ENCODE measurements at places on chromosomes 13 and 19.

DNA sequence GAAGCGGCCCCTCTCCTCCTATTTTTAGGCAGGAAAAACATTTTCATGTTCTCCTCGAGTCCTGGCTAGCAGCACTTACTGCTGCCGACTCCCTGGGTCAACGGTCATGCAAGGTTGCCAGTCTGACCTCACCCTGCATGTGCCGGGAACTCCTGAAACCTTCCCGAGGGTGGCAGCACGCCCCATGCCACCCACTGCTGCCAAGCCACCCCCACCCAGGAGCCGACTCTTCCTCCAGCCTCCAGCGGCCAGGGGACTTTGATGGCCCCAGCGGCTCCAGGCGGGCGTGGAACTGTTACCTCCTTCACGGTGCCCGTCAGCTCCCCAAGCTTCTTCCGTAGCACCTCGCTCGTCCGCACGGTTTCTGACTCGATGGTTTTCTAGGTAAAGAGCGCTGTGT lies 8.7 kb downstream of the TIMM44 start:
- DNase-seq, result no peak

DNA sequence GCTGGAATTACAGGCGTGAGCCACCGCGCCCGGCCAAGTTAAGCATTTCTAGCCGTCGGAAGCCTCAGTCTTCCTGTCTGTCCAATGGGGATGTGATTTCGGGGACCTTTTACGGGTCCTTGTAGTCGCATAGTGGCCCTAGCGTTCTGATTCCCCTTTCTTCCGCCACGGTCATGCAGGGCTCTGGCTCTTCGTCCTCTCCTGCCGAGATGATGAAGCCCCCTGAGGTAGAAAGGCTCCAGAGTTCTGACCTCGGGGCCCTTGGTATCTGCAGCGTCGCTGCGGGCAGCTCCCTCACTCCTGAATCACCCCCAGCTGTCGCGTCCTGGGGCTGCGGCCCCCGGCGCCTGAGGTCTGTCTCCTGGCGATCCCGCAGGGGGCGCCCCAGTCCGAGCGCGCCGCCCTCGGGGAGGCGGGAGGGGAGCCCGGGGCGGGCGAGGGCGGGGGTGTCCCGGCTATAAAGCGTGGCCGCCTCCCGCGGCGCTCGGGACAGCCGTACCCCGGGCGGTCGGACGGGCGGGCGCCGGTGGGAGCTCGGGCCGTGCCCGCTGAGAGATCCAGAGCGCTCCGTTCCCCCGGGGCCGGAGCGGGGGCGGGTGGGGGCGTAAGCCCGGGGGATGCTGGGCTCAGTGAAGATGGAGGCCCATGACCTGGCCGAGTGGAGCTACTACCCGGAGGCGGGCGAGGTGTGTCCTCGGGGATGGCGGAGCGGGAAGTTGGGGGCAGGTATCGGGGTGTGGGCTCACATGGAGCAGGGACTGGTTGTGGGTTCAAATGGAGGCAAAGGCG lies at the start of gene FOXA3:
TSS of gene FOXA3 (plus strand) at position 487 of the 789 bp plus-strand sequence. CDS start at position 618, 131 bp downstream.
- peak; percentile 90 for DNase-seq

DNA sequence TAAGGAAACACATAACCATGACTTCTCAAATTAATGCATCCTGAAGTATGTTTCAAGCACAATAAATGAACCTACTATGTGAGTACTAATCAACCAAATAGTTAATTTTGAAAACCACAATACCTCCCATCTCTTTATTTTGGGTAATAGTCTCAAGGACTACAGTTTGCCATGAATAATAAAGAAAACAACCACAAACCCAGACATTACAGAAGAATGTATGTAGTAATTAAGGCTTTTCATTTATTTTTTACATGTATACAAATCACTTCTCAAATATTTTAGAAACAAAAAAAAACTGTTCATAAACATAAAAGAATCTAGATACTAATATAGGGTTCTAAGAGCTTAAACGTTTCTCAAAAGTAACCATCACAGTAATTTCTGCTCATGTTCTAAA lies 6.8 kb downstream of the KATNAL1 start:
- no peak for DNase-seq

GRCh38 chr19:47794526-47794925 lies 9.8 kb downstream of the TPRX1 start:
- peak; percentile 83 for DNase-seq

GRCh38 chr13:109615721-109616420 lies 170.5 kb downstream of the IRS2 start:
- DNase-seq, result no peak

DNA sequence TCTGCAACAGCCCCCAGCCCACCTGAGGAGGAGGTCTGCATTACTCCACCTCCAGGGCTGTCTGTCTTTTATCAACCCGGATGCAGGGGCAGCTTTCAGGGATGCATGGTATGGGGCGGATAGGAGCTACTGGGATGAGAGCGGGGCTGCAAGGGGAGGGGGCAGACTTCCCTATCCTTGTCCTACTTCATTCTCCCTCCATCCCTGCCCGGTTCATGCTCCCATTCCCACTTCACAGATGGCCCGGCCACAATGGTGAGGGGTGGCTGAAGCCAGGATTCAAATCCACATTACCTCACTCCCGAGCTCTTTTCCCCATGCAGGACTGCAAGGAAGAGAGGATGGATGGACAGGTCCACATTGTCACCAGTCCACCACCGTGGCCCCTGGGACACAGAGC lies 40.5 kb upstream of the VSTM2B start:
- DNase-seq, result peak; percentile 38

DNA sequence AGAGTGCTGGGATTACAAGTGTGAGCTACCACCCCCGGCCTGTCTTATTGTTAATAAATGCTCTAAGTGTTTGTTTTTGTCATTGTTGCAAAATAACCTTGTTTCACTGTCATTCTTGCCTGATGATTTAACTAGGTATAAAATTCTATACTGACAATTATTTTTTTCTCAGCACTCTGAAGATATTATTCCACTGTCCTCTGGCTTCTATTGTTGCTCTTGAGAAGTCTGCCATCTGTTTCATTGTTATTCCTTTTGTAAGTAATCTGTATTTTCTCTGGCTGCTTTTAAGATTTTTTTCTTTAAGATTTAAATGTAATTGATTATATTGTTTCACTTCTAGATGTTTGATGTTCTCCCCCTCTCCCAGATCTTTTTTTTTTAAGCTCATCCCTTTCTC lies 17.6 kb downstream of the ZNF420 start:
- DNase-seq, result no peak

- peak; percentile 53 for DNase-seq
Measured at GRCh38 chr19:55465460-55466240, 1.1 kb upstream of the C19orf85 start.

GRCh38 chr13:70923863-70924752 lies 815.9 kb upstream of the KLHL1 start:
- DNase-seq, result peak; percentile 43

- DNase-seq, result no peak
Measured at GRCh38 chr19:33260628-33261418, 35.2 kb upstream of the SLC7A10 start.

GRCh38 chr19:54312436-54313377 lies at the start of gene LILRA5:
TSS of gene LILRA5 (minus strand) at chr19:54313166. CDS start at chr19:54313019, 147 bp downstream.
- DNase-seq, result no peak

GRCh38 chr13:30313311-30313710 lies 6.0 kb upstream of the KATNAL1 start:
- no peak for DNase-seq

DNA sequence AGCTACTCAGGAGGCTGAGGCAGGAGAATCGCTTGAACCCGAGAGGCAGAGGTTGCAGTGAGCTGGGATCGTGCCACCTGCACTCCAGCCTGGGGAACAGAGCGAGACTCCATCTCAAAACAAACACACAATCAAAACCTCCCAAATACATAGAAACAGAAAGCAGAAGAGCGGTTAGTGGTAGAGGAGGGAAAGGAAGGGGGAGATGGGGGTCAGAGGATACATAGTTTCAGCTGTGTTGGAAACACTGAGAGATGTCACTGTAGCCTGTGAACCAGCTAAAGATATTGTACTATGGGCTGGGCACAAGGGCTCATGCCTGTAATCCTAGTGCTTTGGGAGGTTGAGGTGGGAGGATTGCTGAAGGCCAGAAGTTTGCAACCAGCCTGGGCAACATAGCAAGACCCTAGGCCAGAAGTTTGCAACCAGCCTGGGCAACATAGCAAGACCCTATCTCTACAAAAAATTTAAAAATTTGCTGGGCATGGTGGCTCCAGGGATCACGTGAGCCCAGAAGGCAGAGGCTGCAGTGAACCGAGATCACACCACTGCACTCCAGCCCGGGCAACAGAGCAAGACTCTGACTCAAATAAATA lies 49.9 kb downstream of the GNG7 start:
- no peak for DNase-seq

GRCh38 chr13:22210134-22210930 lies 539.5 kb downstream of the FGF9 start:
- peak; percentile 50 for DNase-seq

- peak; percentile 12 for DNase-seq
Measured at GRCh38 chr13:30103161-30103840, 204.1 kb downstream of the KATNAL1 start.

GRCh38 chr13:65540175-65540574 lies 1690.0 kb downstream of the PCDH9 start:
- no peak for DNase-seq

DNA sequence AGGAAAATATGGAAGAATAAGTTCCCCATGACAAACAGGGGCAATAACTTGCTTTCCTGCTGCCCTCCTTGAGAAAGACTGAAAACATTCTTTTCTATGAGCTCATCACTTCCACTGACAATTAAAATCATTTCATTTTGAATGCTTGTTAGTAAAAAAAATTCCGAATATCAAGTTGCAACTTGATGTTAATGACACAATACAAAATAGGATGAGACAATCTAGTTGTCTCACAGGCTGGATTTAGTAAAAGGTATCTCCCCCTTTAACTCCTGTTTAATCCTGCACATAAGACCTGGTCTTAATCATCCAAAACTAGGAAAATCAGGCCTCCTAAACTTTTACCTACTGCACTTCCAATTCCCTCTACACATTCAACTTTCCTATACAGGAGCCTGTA lies 24.7 kb downstream of the IRS2 start:
- no peak for DNase-seq
